ENCODE measurements at places on chromosomes 4 and X. TPM values are rescaled to one million over a fixed set of nuclear protein-coding genes. Genes with fewer than 3 reads are reported as not detected.

GRCh38 chr4:139663561-139664138 is 2.0 kb upstream of the MGST2 start:
- DNase-seq, result no peak

GRCh38 chr4:7441201-7441600 is 6.5 kb upstream of the PSAPL1 start:
- no peak for DNase-seq

METTL14 gene
- 36.9 TPM for total RNA-seq

- no peak for DNase-seq
These were observed 92.7 kb downstream of the STK32B start for GRCh38 chr4:5143940-5144339.

AADAT gene
- not detected for total RNA-seq

EFHC2 gene
- total RNA-seq, result 0.79 TPM

DNA sequence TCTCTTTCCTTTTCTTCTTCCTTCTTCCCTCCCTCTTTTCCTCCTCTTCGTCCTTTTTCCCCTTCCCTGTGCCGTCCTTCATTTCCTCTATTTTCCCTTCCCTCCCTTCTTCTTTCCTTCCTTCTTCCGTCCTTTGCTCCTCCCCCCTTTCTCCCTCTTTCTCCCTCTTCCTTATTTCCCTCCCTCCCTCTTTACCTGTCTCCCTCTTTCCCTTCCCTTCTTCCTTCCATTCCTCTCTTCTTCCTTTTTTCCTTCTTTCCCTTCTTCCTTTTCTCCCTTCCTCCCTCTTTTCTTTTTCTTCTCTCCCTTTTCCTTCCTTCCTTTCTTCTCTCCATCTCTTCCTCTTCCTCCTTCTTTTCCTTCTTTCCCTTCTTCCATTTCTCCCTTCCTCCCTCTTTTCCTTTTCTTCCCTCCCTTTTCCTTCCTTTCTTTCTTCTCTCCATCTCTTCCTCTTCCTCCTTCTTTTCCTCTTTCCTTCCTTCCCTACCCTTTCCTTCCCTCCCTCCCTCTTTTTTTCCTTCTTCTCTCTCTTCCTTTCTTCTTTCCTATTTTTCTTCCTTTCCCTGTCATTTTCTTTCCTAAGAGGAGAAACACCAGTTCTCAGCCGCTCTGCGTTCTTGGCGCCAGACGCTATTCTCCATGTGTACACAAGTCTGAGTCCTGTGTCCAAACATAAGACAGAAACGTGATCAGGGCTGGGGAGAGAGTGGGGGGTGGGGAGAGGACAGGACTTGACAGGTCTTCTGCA is 597.1 kb downstream of the MID1IP1 start:
- DNase-seq, result no peak

DNA sequence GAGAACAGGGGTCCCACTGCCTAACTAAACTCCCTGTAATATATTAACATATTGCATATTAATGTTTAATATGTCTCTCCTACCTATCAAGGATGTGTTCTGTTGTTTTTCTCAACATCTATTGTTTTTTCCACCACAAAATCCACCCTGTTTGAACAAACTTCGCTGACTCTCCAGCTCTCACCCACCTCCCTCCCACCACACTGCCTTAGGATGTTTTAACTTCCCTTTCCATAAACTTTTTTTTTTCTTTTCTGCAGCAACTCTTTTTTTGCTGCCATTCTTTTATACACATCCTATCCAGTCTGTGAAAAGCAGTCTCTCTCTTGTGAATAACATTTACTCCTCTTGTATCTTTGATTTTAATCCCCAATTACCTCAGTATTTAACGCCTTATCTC is 226.1 kb downstream of the PCDH7 start:
- DNase-seq, result no peak

DOK7 gene
- total RNA-seq, result not detected

GRCh38 chrX:108558217-108558616 is 118.6 kb downstream of the COL4A5 start:
- DNase-seq, result no peak

GRCh38 chr4:2882341-2882740 is 38.7 kb downstream of the ADD1 start:
- DNase-seq, result no peak

GRCh38 chr4:2598511-2599303 is 62.3 kb downstream of the FAM193A start:
- peak; percentile 17 for DNase-seq

DNA sequence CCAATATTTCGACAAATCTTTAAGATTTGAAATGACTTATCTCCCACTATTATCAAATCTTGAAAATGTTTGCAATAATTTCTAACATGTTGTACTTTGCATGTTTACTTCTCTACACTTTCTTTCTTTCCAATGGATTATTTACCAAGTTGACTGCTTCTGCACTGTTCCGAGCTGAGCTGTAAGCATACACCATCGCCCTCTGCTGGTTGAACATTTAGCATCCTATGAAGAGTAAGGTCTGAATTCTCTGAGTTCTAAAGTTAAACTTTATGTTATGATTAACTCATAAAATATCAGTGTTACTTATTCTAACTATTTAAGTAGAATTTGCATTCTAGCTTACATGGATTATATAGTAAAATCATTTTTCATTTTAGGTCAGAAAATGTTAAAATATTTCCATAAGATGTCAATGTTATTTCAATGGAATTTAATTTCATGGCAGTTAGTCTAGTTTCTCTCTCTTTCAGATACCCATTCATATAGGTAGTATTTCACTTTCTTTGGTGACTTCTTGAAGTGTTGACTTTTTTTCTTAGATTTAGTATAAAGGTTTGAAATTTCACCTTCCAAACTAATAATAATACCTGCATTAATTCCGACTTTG is 137.4 kb downstream of the DKK2 start:
- peak; percentile 49 for DNase-seq

SLC9A7 gene
- 11.1 TPM for total RNA-seq

HTATSF1 gene
- total RNA-seq, result 38.9 TPM
